ENCODE measurements at places on chromosomes 2 and 18. TPM values are rescaled to one million over a fixed set of nuclear protein-coding genes. Genes with fewer than 3 reads are reported as not detected.

- no peaks in the 10 kb centered on the region for H3K27me3 ChIP-seq
- H3K36me3 ChIP-seq = no peaks in the 10 kb centered on the region
- no peak overlapping the region for H3K4me3 ChIP-seq
- no peaks in the 10 kb centered on the region for H3K4me1 ChIP-seq
- DNase-seq = no peak
These were observed 202.9 kb downstream of the MIB1 start for GRCh38 chr18:21943456-21943855.

GRCh38 chr18:49742316-49743116 is 70.8 kb downstream of the ACAA2 start:
- no peaks in the 10 kb centered on the region for H3K4me1 ChIP-seq
- DNase-seq = no peak
- peaks cover 2% of the 10 kb centered on the region for H3K27me3 ChIP-seq
- no peaks in the 10 kb centered on the region for H3K36me3 ChIP-seq

GRCh38 chr2:25804338-25804737 is 73.9 kb downstream of the ASXL2 start:
- H3K36me3 ChIP-seq = no peaks in the 10 kb centered on the region
- H3K27me3 ChIP-seq = no peaks in the 10 kb centered on the region
- no peak overlapping the region for H3K27ac ChIP-seq
- H3K4me3 ChIP-seq = no peak overlapping the region

- DNase-seq = peak; percentile 61
- no peaks in the 10 kb centered on the region for H3K27me3 ChIP-seq
- peaks cover 39% of the 10 kb centered on the region for H3K4me1 ChIP-seq
These were observed 925 bp downstream of the SOS1 start for GRCh38 chr2:39119732-39120520.

DNA sequence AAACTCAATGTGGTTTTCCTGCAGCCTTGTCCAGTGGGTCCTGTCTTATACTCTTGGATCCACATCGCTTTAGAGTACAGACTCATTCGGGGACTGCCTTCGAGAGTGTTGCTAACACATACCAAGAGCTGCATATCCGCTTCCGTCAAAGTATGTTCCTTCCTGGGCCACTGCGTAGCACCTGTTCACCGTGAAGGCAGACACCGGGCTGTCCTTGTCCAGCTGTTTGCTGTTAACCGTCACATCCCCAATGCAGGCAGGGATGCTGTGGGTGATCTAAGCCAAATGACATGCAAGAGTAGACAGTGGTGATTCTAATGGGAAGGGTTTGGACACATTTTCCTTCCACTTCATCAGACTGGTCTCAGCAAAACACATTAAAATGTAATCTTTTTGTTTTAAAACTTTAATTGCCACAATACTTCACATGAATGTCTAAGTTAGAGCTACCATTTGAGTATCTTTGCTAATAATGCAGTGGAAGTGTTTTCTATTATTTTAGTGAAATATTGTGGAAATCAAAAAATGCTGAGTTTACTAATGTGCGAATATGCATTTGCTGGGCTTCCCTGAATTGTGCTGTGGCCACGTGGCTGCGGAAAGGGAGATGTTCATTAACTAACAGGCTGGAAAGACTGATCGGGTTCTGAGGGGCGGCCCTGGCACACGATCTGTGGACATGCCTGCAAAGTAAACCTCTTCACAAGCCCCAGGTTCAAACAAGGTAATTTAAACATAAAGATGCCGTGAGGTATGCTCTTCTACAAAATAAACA is 169.1 kb downstream of the LAMA1 start:
- H3K4me3 ChIP-seq = no peak overlapping the region
- no peaks in the 10 kb centered on the region for H3K27me3 ChIP-seq
- peak overlapping the region; percentile 77 for H3K27ac ChIP-seq
- no peaks in the 10 kb centered on the region for H3K36me3 ChIP-seq
- DNase-seq = no peak
- H3K4me1 ChIP-seq = peaks cover 19% of the 10 kb centered on the region

GRCh38 chr18:29840089-29840488 is 1202.5 kb downstream of the DSC3 start:
- no peak overlapping the region for H3K4me3 ChIP-seq
- H3K4me1 ChIP-seq = no peaks in the 10 kb centered on the region
- H3K27me3 ChIP-seq = no peaks in the 10 kb centered on the region
- H3K27ac ChIP-seq = no peak overlapping the region

DNA sequence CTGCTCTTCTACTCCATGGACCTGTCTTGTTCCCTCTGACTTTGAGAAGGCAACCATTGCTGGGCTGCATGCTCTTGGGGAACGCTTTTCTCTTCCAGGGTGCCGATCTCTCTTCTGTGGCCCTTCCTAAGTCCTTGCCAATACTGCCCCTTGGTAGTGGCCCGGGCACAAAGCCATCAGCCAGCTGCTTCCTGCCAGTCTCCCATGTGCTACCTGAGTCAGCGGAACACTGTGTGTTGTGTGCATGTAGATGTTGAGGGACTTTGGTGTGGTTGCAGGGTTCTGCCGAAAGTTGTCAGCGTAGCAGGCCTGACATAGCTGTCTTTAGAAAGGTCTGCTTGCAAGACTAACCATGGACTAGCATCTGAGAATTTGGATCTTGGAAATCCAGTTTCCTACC is 35.4 kb downstream of the MGAT5 start:
- no peaks in the 10 kb centered on the region for H3K36me3 ChIP-seq
- no peak for DNase-seq
- H3K27ac ChIP-seq = no peak overlapping the region
- H3K4me1 ChIP-seq = peaks cover 35% of the 10 kb centered on the region
- H3K27me3 ChIP-seq = no peaks in the 10 kb centered on the region
- H3K4me3 ChIP-seq = no peak overlapping the region

GRCh38 chr2:102618452-102619413 is 620 bp upstream of the SLC9A2 start:
- peak; percentile 72 for DNase-seq
- peaks cover 31% of the 10 kb centered on the region for H3K27me3 ChIP-seq
- peak overlapping the region; percentile 54 for H3K4me3 ChIP-seq
- no peaks in the 10 kb centered on the region for H3K36me3 ChIP-seq

- no peak overlapping the region for H3K4me3 ChIP-seq
- no peak overlapping the region for H3K27ac ChIP-seq
- no peaks in the 10 kb centered on the region for H3K4me1 ChIP-seq
- H3K27me3 ChIP-seq = no peaks in the 10 kb centered on the region
These were observed 5.8 kb upstream of the TAF1B start for GRCh38 chr2:9837451-9837850.

DNA sequence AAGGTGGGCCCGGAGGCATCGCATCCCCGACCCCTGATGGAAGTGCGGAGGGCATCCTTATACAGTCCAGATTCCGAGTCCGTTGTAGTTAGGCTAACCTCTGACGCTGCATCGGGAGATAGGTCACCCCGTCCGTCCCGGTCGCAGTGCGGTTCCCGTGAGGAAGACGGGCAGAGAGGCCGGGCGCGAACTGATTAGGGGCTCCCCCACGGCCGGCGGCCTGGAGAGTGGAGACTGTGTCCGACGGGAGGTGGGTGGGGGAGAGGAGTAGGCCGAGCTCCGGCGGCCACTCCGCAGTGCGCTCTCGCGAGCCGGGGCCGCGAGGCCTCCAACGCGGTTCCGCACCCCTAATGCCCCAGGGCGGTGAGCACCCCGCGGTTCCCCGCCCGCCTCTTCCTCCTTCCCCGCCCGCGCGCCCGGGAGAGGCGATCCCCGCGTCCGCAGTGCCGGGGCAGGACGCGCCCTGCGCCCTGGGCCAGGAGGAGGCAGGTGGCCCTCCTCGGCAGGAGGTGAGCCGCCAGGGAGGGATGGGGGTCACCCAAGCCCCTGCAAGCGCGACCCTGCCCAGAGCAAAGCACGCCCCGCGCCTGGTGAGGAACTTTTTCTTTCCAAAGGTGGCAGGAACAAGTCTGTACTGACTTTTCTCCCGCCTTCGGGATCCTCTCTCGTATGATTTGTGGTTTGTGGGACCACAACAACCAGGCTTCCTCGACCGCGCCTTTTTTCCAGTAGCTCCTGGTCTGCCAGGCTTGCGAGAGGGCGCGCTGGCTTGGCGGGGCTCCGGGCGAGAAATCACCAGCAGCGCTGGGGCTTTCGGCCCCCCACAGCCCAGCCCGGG is 1.4 kb upstream of the SP5 start:
- H3K4me1 ChIP-seq = peaks cover 49% of the 10 kb centered on the region
- peak; percentile 11 for DNase-seq
- H3K36me3 ChIP-seq = no peaks in the 10 kb centered on the region
- peak overlapping the region; percentile 36 for H3K4me3 ChIP-seq
- peaks cover 98% of the 10 kb centered on the region for H3K27me3 ChIP-seq

- H3K4me1 ChIP-seq = peaks cover 52% of the 10 kb centered on the region
- peak; percentile 62 for DNase-seq
- H3K27me3 ChIP-seq = no peaks in the 10 kb centered on the region
- peak overlapping the region; percentile 81 for H3K27ac ChIP-seq
- no peaks in the 10 kb centered on the region for H3K36me3 ChIP-seq
- H3K4me3 ChIP-seq = no peak overlapping the region
These were observed 85.1 kb upstream of the ATL2 start for GRCh38 chr2:38462121-38462661.

- H3K4me1 ChIP-seq = peaks cover 12% of the 10 kb centered on the region
- no peaks in the 10 kb centered on the region for H3K36me3 ChIP-seq
- peak overlapping the region; percentile 23 for H3K27ac ChIP-seq
- H3K27me3 ChIP-seq = no peaks in the 10 kb centered on the region
- H3K4me3 ChIP-seq = no peak overlapping the region
- no peak for DNase-seq
These were observed 135.3 kb upstream of the EPAS1 start for GRCh38 chr2:46161911-46162310.

GRCh38 chr2:49837561-49838293 is 683.4 kb upstream of the FSHR start:
- no peak for DNase-seq
- no peak overlapping the region for H3K4me3 ChIP-seq
- H3K36me3 ChIP-seq = no peaks in the 10 kb centered on the region

- no peak overlapping the region for H3K27ac ChIP-seq
- DNase-seq = no peak
- no peaks in the 10 kb centered on the region for H3K36me3 ChIP-seq
- no peaks in the 10 kb centered on the region for H3K4me1 ChIP-seq
These were observed 155.8 kb upstream of the KLF7 start for GRCh38 chr2:207321514-207321913.

DNA sequence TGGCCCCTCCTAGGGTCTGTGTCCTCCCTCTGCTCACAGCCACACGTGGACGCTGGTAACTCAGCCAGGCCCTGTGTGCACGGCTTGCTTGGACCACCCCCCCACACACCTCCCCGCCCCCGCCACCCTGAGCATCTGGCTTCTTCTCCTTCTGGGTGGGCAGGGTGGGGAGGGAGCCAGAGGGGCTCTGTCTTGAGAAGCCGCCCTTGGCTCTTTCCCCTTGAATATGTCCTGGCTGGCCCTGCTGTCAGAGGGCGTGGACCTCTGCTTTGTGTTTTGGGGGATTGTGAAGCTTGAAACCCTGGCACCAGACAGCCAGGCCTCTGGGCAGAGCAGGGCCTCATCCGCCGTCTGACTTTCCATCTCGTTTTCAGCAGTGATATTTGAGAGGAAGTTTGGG is 72.1 kb downstream of the GLI2 start:
- H3K36me3 ChIP-seq = no peaks in the 10 kb centered on the region
- H3K4me1 ChIP-seq = no peaks in the 10 kb centered on the region
- no peak for DNase-seq
- no peak overlapping the region for H3K27ac ChIP-seq

GRCh38 chr2:136798766-136799165 is 33.4 kb downstream of the THSD7B start:
- no peak overlapping the region for H3K27ac ChIP-seq
- H3K4me1 ChIP-seq = no peaks in the 10 kb centered on the region
- no peaks in the 10 kb centered on the region for H3K27me3 ChIP-seq
- H3K36me3 ChIP-seq = no peaks in the 10 kb centered on the region

GRCh38 chr2:193561054-193561453 is 1366.3 kb upstream of the TMEFF2 start:
- DNase-seq = no peak
- H3K27ac ChIP-seq = no peak overlapping the region
- no peaks in the 10 kb centered on the region for H3K4me1 ChIP-seq
- no peaks in the 10 kb centered on the region for H3K36me3 ChIP-seq
- no peak overlapping the region for H3K4me3 ChIP-seq

DNA sequence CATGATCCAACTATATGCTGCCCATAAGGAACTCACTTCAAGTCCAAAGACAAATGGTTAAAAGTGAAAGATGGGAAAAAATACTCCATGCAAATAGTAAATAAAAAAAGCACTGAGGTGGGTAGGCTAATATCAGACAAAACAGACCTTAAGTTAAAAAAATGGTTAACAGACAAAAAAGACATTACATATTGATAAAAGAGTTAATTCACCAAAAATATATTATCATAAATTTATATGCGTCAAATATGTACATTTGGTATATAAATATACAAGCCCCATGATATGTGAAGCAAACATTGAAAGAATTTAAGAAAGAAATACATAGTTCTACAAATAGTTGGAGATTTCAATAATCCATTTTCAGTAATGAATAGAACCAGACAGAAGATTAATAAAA is 31.0 kb downstream of the ROCK1 start:
- no peak overlapping the region for H3K27ac ChIP-seq
- H3K4me3 ChIP-seq = no peak overlapping the region
- no peaks in the 10 kb centered on the region for H3K36me3 ChIP-seq
- no peaks in the 10 kb centered on the region for H3K27me3 ChIP-seq
- no peak for DNase-seq

DNA sequence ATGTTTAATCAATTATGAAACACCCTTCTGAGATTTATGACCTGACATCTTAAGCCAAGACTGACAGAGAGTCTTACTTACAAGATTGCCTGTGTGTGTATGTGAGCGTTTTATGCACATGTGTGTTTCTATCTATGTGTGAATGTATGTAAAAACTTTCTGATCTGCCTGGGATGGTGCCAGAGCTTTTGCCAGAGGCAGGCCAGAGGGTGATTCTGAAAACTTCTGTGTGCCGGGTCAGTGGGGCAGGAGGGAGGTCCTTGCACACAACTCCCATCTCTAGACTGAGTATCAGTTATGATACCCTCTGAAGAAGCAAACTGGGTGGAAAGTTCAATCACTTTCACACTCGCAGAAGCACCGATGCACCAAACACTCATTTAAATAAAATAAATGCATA is 335.0 kb upstream of the NT5C1B start:
- no peak overlapping the region for H3K4me3 ChIP-seq
- DNase-seq = no peak
- H3K36me3 ChIP-seq = no peaks in the 10 kb centered on the region
- H3K27ac ChIP-seq = no peak overlapping the region
- peaks cover 9% of the 10 kb centered on the region for H3K4me1 ChIP-seq

The TCF7L1 gene
- 1.4 TPM for total RNA-seq

The CDH2 gene
- not detected for total RNA-seq

The PDE1A gene
- total RNA-seq = 3.2 TPM

The GAREM2 gene
- total RNA-seq = not detected

Data from transverse colon (tissue), 4 donors.